ENCODE measurements at places on chromosomes 3 and 15. TPM values are rescaled to one million over a fixed set of nuclear protein-coding genes. Genes with fewer than 3 reads are reported as not detected.

- no peak for DNase-seq
Measured at GRCh38 chr3:113597596-113598354, 65.4 kb downstream of the SIDT1 start.

Gene SPTSSB
- total RNA-seq: 29.6 TPM

Gene WWTR1
- total RNA-seq: 83.2 TPM

Gene PLAAT1
- 2.4 TPM for total RNA-seq

Gene LSMEM2
- 2.7 TPM for total RNA-seq

GRCh38 chr3:75129101-75129500 lies 514.6 kb upstream of the CNTN3 start:
- no peak for DNase-seq

Gene SLC9C1
- 0.89 TPM for total RNA-seq

- no peak for DNase-seq
Measured at GRCh38 chr3:71120012-71120411, 463.5 kb downstream of the FOXP1 start.

Gene C15orf62
- 3.3 TPM for total RNA-seq

- no peak for DNase-seq
Measured at GRCh38 chr3:171028025-171028778, 1.7 kb upstream of the SLC2A2 start.

DNA sequence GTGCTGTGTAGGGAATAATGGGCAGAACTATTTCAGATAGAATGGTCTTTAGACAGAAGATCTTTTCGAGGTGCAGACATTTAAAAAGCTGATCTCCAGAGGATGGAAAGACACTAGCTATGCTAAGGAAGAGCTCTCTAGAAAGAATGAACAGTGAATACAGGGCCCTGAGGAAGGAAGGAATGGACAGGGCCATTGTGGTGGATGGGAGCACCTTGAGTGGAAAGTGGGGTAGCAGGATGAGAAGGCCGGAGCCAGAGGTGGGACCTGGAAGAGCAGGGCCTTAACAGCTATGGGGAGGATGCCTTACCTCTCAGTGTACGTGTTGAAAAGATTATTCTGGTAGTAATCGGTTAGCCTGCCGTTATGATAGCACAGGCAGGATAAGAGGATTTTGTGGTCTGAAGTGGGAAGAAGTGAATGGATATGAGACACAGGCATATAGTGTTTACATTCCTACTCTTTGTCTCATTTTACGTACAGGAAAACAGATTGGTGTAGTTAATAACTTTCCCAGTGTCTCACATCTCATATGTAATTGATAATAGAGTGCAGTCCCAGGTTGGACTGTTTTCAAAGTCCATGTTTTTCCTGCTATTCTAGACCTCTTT lies 172.4 kb downstream of the KLHL25 start:
- no peak for DNase-seq

DNA sequence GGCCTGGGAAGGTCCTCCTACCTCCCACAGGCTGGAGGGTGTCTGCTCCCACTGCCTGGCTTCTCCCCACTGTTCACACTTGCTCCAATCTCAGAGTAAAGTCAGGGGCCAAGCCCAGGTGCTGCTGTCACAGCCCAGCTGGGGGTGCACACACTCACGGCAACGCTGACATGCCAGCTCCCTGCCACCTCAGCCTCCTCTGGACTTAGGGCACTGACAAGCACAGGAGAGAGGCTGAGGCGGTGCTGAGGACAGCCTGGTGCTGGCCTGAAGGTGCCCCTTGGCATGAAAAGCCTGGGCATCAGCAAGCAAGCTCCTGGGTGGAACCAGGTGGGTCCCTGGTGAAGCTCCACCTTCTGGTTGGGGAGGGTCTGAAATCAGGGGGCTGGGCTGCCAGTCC lies 53.0 kb downstream of the LSAMP start:
- DNase-seq: no peak

GRCh38 chr3:36707623-36708409 lies 56.5 kb downstream of the DCLK3 start:
- no peak for DNase-seq

- DNase-seq: no peak
Measured at GRCh38 chr15:57797110-57797509, 90.6 kb downstream of the POLR2M start.

DNA sequence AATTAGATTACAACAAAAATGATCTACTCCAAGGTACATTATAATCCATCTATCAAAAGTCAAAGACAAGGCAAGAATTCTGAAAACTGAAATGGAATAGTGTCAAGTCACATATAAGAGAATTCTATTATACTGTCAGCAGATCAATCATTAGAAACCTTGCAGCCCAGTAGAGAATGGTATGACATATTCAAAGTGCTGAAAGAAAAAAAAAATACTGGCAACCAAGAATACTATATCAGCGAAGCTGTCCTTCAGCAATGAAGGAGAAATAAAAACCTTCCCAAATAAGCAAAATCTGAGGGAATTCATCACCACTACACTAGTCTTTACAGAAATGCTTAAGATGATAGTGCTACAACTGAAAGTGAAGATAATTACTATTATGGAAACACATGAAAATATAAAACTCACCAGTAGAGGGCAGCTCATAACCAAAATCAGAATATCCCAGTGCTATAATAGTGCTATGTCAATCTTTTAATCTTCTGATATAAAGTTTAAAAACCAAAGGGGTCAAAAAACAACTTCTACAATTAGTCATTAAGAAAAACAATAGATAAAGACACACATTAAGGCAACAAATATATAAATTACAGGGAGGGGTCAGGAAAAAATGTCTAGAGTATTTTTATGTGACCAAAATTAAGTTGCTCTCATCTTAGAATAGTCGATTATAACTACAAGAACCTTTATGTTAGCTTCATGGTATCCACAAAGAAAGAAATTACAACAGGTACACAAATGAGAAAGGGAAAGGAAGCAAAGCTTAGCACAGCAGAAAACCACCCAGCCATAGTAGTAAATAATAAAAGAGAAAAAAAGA lies 190.7 kb upstream of the CNTN6 start:
- DNase-seq: no peak

Gene SLC12A1
- not detected for total RNA-seq

DNA sequence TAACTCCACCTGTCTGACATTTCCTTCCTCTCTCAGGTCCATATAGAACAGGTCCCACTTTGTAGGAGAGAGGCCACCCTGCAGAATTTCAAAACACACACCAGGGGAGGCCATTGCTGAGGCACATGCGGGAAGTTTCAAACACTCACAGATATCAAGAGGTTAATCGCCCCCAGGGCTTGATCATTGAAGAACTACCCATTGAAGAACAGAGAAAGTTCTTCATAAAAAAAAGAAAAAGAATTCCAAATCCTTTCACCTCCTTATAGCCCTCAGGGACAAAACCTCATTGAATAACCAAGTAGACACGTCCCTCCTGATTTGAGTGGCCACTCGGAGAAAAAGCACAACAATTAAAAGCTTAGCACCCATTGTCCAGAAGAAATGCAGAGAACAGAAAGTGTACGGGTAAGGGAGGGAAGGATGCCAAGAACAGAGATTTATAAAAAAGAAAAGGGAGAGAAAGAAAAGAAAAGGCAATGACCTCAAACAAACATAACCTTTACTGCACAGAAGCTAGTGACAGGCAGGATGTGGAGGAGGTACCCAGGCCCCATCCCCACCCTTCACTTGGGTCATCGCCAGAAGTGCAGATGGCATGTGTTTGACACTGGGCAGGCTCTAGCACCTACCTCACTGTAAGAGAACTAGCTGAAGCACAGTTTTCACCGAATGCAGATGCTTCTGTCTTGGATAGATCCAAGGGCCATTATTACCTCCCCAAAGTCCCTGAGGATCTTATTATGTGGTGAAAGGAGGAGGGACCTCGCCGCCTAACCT lies 112.3 kb upstream of the HES1 start:
- no peak for DNase-seq

DNA sequence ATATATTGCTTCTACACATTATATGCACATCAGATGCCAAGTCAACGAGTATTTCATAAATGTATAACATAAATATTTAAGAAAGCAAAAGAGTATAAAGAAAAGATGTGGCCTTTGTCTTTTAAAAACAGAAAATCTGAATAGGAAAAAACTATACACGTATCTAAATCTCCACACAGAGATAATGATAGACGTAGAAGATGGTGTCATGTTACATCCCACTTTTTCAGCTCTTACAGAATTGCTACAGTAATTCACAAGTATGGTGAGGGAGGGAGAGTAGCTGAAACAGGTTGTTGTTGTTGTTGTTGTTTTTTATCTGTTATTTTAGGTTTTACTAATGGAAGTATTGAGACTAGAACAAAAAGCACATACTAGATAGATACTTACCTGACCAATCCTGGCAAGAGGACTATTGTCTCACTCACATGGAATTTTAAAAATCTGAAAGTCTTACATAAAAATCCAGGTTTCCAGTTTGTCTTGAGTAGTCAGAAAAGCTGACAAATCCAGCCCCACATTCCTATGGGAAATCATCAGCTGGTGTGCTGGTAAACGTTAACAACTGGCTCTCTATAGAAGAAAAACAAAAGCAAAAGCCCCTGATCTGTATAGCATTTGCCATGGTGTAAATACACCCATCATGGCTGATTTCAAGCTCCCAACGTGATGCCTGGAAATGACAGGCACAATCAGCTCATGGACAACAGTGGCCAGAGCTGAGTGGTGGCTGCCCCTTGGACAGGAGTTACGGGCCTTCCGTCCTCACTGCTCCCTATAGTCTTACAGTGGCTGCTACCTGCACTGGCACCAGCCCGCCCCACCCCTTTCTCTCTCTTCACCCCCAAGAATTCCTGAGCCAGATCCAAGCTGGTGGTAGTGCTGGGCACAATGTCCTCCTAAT lies 47.4 kb upstream of the VGLL4 start:
- DNase-seq: peak; percentile 58

- DNase-seq: no peak
Measured at GRCh38 chr3:72212396-72212795, 427.4 kb upstream of the PROK2 start.

DNA sequence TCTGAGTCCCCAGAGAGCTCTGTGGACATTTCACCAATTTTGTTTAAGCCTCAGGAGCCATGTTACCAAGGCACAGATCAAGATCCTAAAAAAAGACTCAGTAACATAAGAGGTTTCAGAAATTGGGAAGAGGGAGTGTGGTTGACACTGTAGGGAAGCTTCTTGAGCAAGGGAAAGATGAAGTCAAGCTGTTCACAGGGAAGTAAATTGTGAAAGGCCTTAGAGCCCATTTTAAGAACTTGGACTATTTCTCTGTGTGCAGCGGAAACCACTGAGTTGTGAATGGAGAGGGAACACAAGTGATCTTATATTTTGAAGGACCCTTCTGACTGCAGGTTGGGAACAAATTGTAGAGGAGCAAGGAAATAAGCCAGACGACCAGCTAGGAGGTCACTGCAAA lies 18.7 kb downstream of the BCL2A1 start:
- no peak for DNase-seq

DNA sequence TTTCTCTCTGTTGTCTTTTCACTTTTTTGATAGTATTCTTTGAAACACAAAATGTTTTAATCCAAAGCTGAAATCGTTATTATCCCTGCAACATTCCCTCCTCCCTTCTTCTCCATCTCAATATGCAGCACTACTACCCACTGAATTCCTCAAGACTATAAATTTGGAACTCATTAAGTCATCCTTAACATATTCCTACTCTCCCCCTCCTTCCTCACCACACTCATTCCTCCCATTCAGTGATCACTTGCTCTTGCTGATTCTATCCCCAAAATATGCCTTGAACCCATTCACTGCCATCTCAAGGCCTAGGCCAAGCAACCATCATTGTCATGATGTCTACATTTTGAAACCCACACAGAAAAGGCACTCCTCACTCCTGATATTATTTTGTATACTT lies 2.4 kb upstream of the PIK3R4 start:
- DNase-seq: peak; percentile 60

- DNase-seq: no peak
Measured at GRCh38 chr3:112740835-112741234, 99.9 kb upstream of the CCDC80 start.

DNA sequence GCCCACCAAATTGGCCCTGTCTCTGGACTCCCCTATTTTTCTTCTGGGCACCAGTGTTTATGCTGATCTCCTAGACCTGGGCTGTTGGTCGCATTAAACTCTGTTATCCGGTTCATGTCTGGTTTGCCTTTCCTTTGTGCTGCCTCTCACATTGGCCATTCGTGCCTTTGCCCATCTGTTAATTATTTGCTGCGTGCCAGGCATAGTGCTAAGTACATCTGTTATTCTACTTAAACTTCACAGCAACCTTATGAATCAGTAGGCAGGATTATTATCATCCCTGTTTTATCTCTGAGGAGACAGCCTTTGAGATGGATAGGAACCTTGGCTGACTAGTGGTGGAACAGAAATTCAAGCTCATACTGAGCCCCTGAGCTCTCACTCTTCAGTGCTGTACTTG lies 76.0 kb downstream of the THSD4 start:
- DNase-seq: no peak

Gene INTS14
- total RNA-seq: 23.9 TPM

- DNase-seq: no peak
Measured at GRCh38 chr3:152205097-152205593, 63.6 kb upstream of the MBNL1 start.

DNA sequence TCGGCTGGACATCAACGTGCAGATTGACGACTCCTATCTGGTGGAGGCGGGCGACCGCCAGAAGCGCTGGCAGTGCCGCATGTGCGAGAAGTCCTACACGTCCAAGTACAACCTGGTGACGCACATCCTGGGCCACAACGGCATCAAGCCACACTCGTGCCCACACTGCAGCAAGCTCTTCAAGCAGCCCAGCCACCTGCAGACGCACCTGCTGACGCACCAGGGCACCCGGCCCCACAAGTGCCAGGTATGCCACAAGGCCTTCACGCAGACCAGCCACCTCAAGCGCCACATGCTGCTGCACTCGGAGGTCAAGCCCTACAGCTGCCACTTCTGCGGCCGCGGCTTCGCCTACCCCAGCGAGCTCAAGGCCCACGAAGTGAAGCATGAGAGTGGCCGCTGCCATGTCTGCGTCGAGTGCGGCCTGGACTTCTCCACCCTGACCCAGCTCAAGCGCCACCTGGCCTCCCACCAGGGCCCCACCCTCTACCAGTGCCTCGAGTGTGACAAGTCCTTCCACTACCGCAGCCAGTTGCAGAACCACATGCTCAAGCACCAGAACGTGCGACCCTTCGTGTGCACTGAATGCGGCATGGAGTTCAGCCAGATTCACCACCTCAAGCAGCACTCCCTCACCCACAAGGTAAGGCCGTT lies 34.2 kb downstream of the IDH2 start:
- no peak for DNase-seq

- DNase-seq: no peak
Measured at GRCh38 chr3:158105710-158106253, 438 bp downstream of the SHOX2 start.

Gene TGM5
- 4.1 TPM for total RNA-seq

DNA sequence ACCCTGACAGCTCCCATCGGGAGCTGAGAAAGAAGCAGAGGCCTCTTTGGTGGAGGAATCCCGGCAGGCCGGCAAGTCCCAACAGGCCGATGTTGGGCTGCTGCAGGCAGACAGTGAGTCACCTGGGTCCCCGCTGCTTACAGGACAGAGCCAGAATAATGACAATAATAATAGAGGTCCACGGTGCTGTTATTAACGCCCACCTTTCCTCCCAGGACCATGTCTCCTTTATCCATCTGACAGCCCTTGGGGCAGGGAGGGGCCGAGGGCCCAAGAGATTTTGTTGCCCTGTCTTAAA lies 29.3 kb upstream of the MAGEF1 start:
- no peak for DNase-seq

All from skin of body (tissue), 3 donors.